ENCODE measurements at places on chromosomes 7 and 10.

GRCh38 chr10:88755753-88756152 lies 4.1 kb upstream of the LIPN start:
- no peak overlapping the region for H3K27ac ChIP-seq
- peaks cover 6% of the 10 kb centered on the region for H3K4me1 ChIP-seq
- peaks cover 3% of the 10 kb centered on the region for H3K27me3 ChIP-seq

DNA sequence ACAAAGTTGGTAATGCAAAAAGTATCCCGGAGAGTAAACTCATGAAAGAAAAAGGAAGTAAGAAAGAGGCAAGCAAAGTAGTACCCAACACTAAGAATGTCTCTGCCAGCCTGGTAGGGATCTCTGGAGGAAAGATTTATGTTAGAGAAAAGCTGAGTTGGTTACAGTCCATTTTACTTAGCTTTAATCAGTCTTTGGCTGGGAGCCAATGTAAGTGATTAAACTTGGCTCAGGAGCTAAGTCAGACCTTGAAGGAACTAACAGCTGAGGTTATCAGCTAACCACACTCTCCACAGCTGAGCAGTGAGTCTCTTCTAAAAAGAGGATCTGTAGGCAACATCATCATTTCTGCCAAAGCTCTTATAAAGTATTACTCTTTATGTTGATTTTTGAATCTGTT lies 148.0 kb downstream of the ANKRD7 start:
- no peak for DNase-seq
- H3K36me3 ChIP-seq = no peaks in the 10 kb centered on the region
- no peaks in the 10 kb centered on the region for H3K4me1 ChIP-seq
- H3K4me3 ChIP-seq = no peak overlapping the region
- H3K27ac ChIP-seq = no peak overlapping the region
- H3K27me3 ChIP-seq = peaks cover 2% of the 10 kb centered on the region

DNA sequence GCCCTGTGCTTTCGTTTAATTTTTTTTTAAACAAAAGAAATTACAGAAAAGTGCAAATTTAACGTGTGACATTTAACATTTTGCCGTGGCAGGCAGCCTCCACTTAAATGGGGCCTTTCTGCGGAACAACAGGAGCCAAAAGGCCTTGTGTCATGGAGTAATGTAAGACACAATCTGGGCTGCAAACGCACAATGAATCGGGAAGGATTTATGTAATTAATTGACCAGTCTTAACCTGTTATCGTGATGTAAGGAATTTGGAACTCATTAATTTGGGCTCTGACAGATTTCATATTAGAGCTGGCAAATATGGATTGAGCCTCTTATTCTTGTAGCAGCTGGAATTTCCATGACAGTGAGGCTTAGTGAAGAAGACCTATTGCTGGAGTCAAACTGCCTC lies 86.4 kb downstream of the SNX10 start:
- no peak overlapping the region for H3K4me3 ChIP-seq
- H3K27ac ChIP-seq = no peak overlapping the region
- H3K4me1 ChIP-seq = peaks cover 6% of the 10 kb centered on the region
- no peak for DNase-seq
- H3K27me3 ChIP-seq = no peaks in the 10 kb centered on the region

GRCh38 chr7:101629171-101629570 lies at the start of gene MYL10:
Gene MYL10, minus strand, starts transcription at chr7:101629296. Its CDS starts 178 bp downstream, at chr7:101629118.
- H3K27me3 ChIP-seq = peaks cover 20% of the 10 kb centered on the region
- no peaks in the 10 kb centered on the region for H3K36me3 ChIP-seq
- no peak within 1 kb of the TSS for H3K4me3 ChIP-seq
- H3K4me1 ChIP-seq = peaks cover 3% of the 10 kb centered on the region

DNA sequence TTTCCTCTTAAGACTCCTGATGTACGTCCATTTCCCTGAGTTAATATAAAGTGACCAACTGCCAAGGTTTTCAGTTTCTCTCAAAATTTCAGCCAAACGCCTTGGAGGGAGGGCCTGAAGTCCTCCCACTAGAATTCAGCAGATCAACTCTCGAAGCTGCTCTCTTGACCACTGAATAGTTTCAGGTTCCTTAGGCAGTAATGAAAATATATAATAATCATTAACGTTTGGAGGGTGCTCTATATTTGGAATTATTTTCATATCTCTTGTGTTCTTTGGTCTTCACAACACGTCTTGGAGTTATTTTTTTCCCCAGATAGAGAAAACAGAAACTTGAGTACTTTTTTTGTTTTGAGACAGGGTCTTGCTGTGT lies 123.6 kb upstream of the SFMBT2 start:
- peaks cover 13% of the 10 kb centered on the region for H3K27me3 ChIP-seq
- DNase-seq = no peak
- H3K27ac ChIP-seq = no peak overlapping the region
- no peak overlapping the region for H3K4me3 ChIP-seq

GRCh38 chr7:104584620-104585019 lies 256.2 kb downstream of the LHFPL3 start:
- no peaks in the 10 kb centered on the region for H3K36me3 ChIP-seq
- no peak for DNase-seq
- no peak overlapping the region for H3K27ac ChIP-seq
- no peaks in the 10 kb centered on the region for H3K27me3 ChIP-seq
- no peak overlapping the region for H3K4me3 ChIP-seq

DNA sequence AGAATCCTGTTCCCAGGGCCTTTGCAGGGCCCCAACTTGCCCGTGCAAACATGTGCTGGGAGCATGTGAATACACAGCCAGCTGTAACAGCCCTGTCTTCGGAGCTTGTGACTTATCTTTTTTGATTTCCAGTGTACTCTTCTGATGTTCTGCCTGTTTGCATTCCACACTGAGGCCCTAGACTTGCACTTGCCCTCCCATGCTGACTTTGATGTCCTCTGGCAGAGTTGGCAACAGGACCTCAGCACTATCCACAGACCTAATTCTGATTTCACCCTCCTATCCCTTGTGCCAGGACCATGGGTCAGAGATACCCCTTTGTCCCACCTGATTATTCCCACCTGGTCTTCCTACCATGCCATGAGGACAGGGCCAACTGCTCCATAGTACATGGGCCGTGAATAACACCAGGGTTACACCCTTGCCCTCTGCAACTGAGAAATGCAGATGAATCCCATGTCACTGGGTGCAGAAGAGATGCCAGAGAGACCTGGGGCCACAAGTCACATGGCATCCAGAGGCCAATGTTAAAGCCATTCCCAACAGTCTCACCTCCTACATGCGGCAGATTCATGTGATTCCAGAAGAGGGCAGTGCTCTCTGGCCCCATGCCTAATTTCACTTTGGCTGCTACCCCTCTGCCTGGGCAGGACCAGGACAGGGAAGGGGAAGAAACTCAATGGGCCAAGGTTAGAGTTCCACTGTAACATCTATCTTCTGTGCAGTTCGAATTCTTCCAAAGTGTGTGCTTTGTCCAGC lies 43.0 kb downstream of the SCRN1 start:
- H3K27ac ChIP-seq = no peak overlapping the region
- H3K4me1 ChIP-seq = no peaks in the 10 kb centered on the region
- no peak for DNase-seq
- peaks cover 40% of the 10 kb centered on the region for H3K36me3 ChIP-seq
- H3K4me3 ChIP-seq = no peak overlapping the region

GRCh38 chr10:1022413-1022812 lies 3.2 kb downstream of the IDI2 start:
- H3K27me3 ChIP-seq = no peaks in the 10 kb centered on the region
- H3K36me3 ChIP-seq = peaks cover 8% of the 10 kb centered on the region
- H3K4me3 ChIP-seq = no peak overlapping the region
- H3K27ac ChIP-seq = no peak overlapping the region
- no peak for DNase-seq

- H3K36me3 ChIP-seq = no peaks in the 10 kb centered on the region
- no peak overlapping the region for H3K27ac ChIP-seq
- H3K4me3 ChIP-seq = no peak overlapping the region
- peaks cover 6% of the 10 kb centered on the region for H3K27me3 ChIP-seq
Observed at GRCh38 chr7:105776986-105777910, 99.2 kb downstream of the ATXN7L1 start.

DNA sequence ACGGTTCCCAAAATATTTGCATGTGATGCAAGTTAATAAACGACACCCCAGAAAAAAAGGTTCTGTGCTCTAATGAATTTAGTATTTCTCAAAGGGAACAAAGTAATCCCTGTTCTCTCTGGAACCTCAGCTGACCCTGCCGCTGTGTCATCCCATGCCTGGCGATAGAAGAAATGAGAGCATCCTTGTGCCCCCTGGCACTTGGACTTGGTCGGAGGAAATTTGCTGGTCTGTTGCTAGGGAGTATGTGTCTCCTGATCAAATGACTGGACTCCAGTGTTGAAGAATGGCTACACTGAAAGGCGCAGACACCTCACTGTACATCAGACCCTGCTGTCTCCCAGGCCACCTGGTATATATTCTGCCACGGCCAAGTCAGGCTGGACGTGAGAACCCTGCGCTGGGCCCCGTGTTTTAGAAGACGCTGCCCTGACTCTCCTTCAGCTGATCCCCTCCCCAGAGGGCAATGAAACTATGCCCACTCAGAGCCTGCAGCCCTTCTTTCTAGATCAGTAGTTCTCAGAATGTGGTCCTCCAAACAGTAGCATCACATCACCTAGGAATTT lies 67.2 kb downstream of the THNSL1 start:
- H3K27ac ChIP-seq = no peak overlapping the region
- no peak for DNase-seq
- H3K4me1 ChIP-seq = peaks cover 4% of the 10 kb centered on the region
- no peaks in the 10 kb centered on the region for H3K36me3 ChIP-seq

GRCh38 chr7:80823057-80823456 lies 95.8 kb downstream of the SEMA3C start:
- H3K27ac ChIP-seq = no peak overlapping the region
- H3K36me3 ChIP-seq = no peaks in the 10 kb centered on the region
- H3K27me3 ChIP-seq = no peaks in the 10 kb centered on the region
- DNase-seq = no peak
- no peak overlapping the region for H3K4me3 ChIP-seq
- no peaks in the 10 kb centered on the region for H3K4me1 ChIP-seq

DNA sequence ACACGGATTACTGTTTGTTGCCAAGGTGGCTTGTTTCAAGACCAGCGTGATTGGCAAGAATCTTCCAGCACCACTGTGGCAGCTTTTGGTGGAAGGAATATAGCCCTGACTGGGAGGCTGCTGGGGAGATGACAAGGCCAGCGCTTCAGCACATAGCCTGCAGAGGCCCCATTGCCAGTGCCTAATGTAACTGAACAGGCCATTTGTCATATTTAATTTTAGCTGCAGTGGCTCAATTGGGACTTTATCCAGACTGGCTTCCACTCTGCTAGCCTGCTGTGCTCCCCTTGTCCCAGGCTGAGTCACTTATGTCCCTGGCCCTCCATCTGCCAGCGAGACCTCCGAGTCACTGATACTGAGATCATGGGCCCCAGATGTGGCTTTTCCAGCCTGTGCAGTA lies 483.1 kb downstream of the GALNT17 start:
- peaks cover 3% of the 10 kb centered on the region for H3K4me1 ChIP-seq
- no peaks in the 10 kb centered on the region for H3K36me3 ChIP-seq
- no peak overlapping the region for H3K4me3 ChIP-seq
- DNase-seq = no peak
- no peak overlapping the region for H3K27ac ChIP-seq

DNA sequence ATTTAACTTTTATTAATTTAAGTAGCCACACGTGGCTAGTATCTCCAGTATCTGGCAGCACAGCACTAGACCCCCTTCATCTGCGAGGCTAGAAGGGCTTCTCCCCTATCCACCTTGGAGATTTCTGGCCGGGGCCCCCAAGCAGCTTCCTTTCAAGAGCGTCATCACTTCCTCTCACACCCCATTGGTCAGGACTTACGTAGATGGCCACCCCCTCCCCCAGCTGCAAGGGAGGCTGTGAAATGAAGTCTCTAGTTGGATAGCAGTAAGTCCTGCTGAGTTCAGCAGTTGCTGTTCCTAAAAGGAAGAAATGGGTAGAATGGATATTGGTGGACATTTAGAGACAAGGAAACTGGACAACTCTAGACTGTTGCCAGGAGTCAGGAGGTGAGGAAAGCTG lies 33.8 kb upstream of the COMTD1 start:
- no peak overlapping the region for H3K27ac ChIP-seq
- H3K4me1 ChIP-seq = no peaks in the 10 kb centered on the region
- no peaks in the 10 kb centered on the region for H3K36me3 ChIP-seq
- peaks cover 5% of the 10 kb centered on the region for H3K27me3 ChIP-seq

DNA sequence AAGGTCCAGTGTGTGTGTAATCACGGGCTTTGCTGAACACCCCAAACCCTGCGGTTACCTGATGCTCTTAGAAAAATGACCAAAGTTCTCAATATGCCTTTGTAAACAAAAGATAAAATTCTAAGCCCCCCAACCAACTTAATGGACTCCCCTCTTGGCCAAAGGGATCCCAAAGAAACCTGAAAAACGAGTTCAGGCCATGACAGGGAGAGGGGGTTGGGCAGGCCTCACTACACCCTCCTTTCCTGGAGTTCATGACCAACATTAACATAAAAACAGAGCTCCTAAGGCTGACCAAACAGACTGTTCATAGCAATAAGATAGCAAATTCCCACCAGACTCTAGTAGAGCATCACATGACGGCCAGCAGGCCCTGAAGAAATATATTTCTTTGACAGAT lies 3.0 kb upstream of the VIPR2 start:
- H3K36me3 ChIP-seq = no peaks in the 10 kb centered on the region
- no peak overlapping the region for H3K27ac ChIP-seq
- no peaks in the 10 kb centered on the region for H3K4me1 ChIP-seq
- H3K4me3 ChIP-seq = no peak overlapping the region
- H3K27me3 ChIP-seq = peaks cover 8% of the 10 kb centered on the region

DNA sequence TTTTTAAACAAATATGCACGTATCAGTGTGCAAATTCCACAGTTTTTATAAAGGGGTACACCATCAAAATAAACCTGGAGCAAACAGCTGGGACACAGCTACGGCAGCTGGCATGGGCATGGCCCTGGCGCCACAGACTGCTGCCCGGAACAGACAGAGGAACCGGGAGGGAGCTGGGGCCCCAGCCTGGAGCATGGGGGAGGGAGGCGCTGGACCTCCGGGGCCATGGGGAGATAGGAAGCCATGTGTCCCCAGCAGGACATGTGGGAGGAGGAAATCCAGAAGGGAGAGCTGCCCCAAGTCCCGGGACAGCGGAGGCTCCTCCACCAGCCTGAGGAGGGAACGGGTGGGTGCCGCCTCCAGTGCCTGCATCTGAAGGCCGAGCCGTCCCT lies 180.1 kb downstream of the MAD1L1 start:
- no peak overlapping the region for H3K4me3 ChIP-seq
- H3K27me3 ChIP-seq = no peaks in the 10 kb centered on the region
- H3K36me3 ChIP-seq = peaks cover 7% of the 10 kb centered on the region
- no peak for DNase-seq

- peaks cover 2% of the 10 kb centered on the region for H3K4me1 ChIP-seq
- no peaks in the 10 kb centered on the region for H3K27me3 ChIP-seq
- no peak overlapping the region for H3K4me3 ChIP-seq
- H3K36me3 ChIP-seq = peaks cover 16% of the 10 kb centered on the region
- H3K27ac ChIP-seq = no peak overlapping the region
- DNase-seq = no peak
Observed at GRCh38 chr10:121880895-121881294, 46.9 kb downstream of the ATE1 start.

DNA sequence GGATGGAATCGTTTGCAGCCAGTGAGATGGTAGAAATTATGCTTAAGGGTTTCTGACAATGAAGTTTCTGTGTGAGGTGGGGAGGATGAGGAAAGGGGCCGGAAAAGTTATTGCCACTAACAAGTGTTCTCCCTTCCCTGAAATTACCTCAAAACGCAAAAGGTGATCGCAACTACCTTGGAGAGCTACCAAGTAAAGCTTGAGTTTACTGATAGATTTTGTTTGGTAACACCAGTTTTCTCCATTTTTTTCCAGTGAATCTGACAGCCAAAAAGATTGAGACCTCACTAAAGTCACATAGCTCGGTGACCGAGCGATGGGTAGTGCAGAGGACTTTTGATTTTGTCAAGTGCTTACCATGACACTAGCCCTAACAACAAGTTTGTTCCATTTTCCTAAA lies 1.6 kb downstream of the SUV39H2 start:
- no peaks in the 10 kb centered on the region for H3K36me3 ChIP-seq
- no peak for DNase-seq
- H3K27ac ChIP-seq = peak overlapping the region; percentile 75
- H3K27me3 ChIP-seq = no peaks in the 10 kb centered on the region
